NCI-H1092 treated with DMSO at 0.1 percent for 48 hours (cell line): ENCODE measurements at places on chromosomes 2 and 18.

DNA sequence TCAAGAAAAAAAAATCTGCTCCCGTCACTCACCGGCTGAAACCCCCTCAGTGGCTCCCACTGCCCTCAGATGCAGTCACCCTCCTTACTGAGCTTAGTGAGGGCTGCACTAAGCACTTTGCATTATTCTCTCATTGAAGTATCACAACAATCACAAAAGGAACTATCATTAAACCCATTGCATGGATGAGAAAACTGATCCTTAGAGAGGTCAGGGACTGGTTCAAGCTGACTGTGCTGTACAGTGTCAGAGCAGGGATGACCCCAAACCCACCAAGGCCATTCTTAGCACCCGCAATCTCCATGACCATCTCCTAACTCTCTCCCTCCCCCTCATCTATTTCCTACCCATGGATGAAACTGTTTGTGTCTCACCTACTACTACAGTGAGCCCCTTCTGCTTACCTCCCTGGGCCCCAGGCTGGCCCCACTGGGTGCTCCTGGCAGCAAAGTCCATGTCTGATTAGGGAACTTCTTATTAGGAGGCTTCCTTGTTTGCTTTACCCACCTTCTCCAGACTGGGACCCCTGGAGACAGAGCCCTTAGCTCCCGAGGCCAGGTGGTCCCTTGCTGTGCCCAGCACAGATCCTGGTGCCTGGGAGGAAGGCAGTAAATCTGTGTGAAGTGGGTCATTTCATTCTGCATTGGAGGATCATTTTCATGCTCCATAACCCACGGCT is 139.3 kb upstream of the ID2 start:
- no peak for DNase-seq

- no peak for DNase-seq
These were observed 47.2 kb downstream of the SCG2 start for GRCh38 chr2:223554923-223555322.

GRCh38 chr2:237616734-237617586 is 10.4 kb upstream of the LRRFIP1 start:
- DNase-seq, result no peak

DNA sequence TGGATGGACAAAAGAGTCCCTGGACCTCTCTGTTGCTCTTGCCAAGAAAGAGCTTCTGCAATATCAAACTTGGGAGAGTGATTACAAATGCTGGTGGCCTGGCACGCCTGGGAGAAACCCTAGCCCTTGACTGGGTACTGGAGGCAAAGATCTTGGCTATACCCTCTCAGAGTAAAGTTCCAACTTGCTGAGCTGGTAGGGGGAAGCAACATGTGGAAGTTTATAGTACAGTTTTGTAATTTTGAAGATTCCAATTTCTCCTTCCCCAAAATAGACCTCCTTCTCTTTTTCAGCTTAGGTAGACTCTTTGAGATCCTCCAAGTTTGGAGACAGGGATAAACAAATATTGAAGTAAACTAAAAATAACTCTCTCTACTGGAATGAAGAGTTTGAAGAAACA is 645.3 kb downstream of the NR4A2 start:
- DNase-seq, result no peak

DNA sequence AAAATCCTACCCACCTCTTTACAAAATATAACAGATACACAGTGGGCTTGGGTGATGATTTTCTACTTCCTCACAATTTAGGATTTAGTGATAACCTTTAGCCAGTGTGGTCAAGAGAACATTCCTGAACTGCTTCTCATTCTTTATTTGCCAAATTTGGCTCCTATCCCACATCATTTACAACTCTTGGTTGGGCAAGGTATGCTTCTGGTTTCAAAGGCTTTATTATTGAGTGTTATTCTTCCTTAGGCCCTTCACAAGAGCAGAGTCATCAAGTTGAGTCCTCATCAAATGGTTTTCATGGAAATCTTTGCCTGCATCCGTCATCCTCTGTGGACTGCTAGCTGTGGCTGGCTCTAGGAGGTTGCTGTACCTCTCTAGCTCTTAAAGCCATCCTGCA is 472.0 kb upstream of the ETAA1 start:
- no peak for DNase-seq

- no peak for DNase-seq
These were observed 24.6 kb upstream of the RNF149 start for GRCh38 chr2:101332885-101333766.

GRCh38 chr18:10329101-10329500 is 125.3 kb upstream of the APCDD1 start:
- no peak for DNase-seq

GRCh38 chr2:231469583-231469950 is 5.3 kb upstream of the NCL start:
- no peak for DNase-seq
